ENCODE measurements at places on chromosomes 1 and 21. TPM values are rescaled to one million over a fixed set of nuclear protein-coding genes. Genes with fewer than 3 reads are reported as not detected.

The AMY1C gene
- not detected for total RNA-seq

The MIXL1 gene
- total RNA-seq = 1.4 TPM

The PTP4A2 gene
- 544 TPM for total RNA-seq

The CD101 gene
- 0.48 TPM for total RNA-seq

The COL6A2 gene
- total RNA-seq = 2,192 TPM

The FMOD gene
- total RNA-seq = 227 TPM

The CR1L gene
- not detected for total RNA-seq

The AVPR1B gene
- total RNA-seq = 0.72 TPM

The CACHD1 gene
- 9.6 TPM for total RNA-seq

The LCE2B gene
- not detected for total RNA-seq

The KLHDC9 gene
- total RNA-seq = 10.6 TPM

The FTCD gene
- total RNA-seq = not detected

The NMNAT2 gene
- total RNA-seq = 2.9 TPM

The OR2AK2 gene
- total RNA-seq = not detected

The CA14 gene
- 0.48 TPM for total RNA-seq

The OR2L3 gene
- 3.6 TPM for total RNA-seq

The EDARADD gene
- total RNA-seq = 5.3 TPM

The OR2G6 gene
- total RNA-seq = 2.2 TPM

The SPOCD1 gene
- total RNA-seq = 4.1 TPM

The C8A gene
- not detected for total RNA-seq

The GPR61 gene
- 3.1 TPM for total RNA-seq

The GBP7 gene
- not detected for total RNA-seq

The FNDC10 gene
- total RNA-seq = 2.2 TPM

The RGSL1 gene
- total RNA-seq = 1.7 TPM

All from umbilical cord (tissue), 2 donors.